ENCODE measurements at places on chromosomes 5 and 9.

DNA sequence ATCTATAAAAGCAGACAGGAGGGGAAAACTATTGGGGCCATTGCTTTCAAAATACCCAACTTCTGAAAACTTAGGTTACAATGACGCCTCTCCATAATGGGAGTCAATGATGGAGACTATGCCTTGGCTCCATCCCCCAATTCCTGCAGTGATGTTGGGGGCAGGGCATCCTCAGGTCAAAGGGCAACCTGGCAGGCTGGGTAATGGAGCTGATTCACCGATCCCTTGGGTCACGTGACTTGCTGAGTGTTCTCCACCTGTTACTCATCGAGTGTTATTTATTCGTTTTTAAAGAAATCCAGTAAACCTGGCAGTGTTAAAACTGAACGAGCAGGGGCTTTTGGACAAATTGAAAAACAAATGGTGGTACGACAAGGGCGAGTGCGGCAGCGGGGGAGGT is 244.4 kb downstream of the FAM114A2 start:
- DNase-seq = no peak

GRCh38 chr5:34584165-34584564 is 72.0 kb upstream of the RAI14 start:
- DNase-seq = no peak

GRCh38 chr5:178685386-178686059 is 44.9 kb downstream of the ZNF354A start:
- no peak for DNase-seq

- no peak for DNase-seq
Observed at GRCh38 chr9:110432253-110432652, 94.6 kb upstream of the TXNDC8 start.

All from activated T-cell treated with anti-CD3 and anti-CD28 coated beads for 1 hour (primary cell).